ENCODE measurements at places on chromosomes 6 and 20.

DNA sequence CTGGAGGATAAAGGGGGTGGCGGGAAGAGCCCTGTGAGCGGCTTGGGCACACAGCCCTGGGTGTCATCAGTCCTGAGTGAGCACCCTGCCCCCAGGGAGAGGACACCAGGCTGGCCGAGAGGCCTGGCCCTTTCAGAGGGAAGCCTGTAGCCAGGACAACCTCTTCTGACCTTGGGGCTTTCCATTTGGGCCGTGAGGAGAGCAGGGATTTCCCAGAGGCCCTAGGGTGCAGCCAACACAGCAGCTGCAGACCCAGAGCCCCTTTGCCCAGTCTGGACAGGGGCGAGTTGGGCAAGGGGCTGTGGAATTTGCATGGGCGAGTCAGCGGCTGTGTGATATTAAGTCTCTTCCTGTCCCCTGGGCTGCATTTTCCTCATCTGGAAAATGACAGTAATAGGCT, 6.3 kb downstream of the MAP1LC3A start:
- DNase-seq = no peak

DNA sequence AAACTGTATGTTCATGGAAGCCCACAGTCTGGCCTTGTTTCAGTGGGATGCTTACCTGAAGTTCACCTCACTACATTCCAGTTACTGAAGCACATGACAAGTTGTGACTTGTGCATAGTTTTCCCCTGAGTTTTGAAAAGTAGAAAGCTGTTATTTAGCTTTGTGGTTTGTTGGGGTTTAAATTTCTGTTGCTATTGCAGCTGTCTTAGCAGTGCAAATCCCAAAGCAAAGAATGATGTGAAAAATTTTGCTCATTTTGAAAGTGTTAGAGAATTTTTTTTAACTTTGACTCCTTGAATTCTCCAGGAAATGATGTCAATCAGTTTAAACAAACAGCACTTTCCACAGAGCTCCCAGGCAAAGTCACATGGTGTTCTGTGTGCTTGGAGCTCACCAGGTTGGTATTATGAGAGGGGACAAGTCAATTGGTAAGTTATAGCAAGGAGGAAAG, 268.4 kb downstream of the ADGRG6 start:
- DNase-seq = no peak

DNA sequence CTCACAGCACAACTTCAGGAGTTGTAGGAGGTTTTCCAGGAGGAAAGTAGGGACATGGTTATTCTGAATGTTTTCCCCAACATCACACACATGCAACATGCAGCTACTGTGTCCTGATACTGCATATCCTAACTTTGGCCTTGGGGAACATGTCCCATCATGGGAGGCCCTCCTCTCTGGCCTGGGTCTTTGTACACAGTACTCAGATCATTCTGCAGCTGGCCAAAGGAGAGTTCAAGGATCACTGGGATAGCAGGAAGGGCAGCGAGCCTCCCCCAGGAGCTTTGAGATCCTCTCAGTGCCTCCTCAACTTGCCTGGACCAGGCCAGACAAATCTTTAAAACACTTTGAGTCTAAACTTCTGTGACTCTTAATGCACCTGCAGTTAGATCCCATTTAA, 12.9 kb downstream of the CASS4 start:
- no peak for DNase-seq

DNA sequence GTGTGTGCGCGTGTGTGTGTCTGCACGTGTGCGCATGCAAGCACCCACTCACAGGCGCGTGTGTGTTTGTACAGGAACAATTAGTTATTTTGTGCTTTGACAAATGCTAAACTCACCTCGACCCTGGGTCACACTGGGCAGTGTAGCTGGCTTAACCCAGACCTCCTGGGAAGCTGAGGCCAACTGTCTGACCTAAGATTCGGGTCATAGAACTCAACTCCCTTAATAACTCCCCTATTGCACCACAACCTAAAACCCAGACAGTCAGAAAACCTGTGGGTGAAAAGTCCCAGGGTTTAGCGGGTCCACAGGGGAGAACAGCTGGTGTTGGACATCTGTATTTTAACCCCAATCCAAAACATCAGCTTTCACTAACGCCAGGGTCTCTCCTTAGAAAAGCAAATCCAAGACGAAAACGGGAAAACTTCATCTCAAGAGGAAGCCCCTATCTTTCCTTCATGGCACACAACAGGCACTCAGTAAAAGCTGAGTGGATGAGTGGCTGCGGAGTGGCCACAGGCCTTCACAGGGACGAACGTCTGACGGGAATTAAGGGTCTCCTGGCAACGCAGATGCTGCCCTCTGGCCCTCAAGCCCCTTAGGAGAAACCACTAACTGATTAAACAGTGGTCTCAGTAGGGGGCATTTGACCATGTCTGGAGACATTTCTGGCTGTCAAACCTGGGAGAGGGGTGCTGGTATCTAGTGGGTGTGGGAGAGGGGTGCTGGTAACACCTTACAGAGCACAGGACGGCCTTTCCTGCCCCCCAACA, 4.5 kb downstream of the PMEPA1 start:
- DNase-seq = no peak

DNA sequence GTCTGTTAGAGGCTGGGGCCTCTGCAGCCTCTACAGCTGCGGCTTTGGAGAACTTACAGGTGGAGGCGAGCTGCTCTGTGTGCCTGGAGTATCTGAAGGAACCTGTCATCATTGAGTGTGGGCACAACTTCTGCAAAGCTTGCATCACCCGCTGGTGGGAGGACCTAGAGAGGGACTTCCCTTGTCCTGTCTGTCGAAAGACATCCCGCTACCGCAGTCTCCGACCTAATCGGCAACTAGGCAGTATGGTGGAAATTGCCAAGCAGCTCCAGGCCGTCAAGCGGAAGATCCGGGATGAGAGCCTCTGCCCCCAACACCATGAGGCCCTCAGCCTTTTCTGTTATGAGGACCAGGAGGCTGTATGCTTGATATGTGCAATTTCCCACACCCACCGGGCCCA, 2.6 kb downstream of the TRIM39 start:
- no peak for DNase-seq

GRCh38 chr6:54291738-54292137, 16.5 kb upstream of the TINAG start:
- no peak for DNase-seq

DNA sequence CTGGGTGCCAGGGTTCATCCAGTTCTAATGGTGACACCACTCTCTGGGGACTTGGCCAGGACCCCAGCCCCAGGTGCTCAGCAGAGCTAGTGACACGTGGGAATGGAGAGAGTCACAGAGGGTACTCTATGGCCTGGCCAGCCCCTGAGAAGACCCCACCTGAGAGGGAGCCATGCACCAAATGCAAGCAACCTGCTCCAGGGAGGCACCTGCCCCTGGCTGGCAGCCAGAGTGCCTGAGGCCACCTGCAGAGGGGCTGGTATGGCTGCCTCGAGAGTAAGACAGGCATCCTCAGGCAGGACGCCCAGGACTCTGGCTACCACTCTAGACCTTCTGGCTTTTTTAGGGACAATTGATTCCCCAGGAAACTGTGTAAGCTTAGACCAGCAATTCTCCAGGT, 38.6 kb upstream of the CST7 start:
- DNase-seq = no peak

DNA sequence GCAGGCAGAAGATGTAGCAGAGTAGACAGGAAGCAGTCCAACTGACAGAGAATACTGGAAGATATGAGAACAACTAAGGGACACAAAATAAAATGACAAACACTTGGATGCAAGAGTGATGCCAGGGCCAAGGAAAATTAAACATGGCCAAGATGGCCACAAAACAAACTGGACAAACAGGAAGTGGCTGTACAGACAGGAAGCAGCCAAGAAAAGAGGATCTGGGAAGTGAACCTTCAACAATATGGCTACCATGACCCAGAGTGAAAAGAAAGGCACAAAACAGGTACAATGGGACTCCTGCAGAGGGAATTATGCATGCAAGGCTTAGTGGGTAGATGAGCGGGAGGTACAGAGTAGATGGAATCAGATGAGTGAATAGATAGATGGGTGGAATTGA, 29.1 kb downstream of the HLA-DPB1 start:
- no peak for DNase-seq

GRCh38 chr20:35284992-35285805, 627 bp upstream of the EIF6 start:
- no peak for DNase-seq

GRCh38 chr20:50417484-50418235, 92.5 kb upstream of the PTPN1 start:
- no peak for DNase-seq

DNA sequence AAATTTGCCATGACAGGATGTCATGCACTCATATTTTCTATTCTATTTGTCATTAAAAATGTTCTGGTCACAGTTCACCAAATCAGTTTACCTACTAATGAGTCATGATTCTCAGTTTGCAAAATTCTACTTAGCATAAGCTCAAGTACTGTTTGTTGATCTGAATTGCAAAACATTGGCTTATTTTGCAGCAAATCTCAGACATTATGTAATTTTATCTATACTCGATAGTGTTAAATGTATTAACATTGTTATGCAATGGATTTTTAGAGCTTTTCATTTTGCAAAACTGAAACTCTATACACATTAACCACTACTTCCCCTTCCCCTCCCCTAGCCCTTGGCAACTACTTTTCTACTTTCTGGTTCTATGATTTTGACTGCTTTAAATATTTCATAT, 213.8 kb upstream of the ZFP64 start:
- DNase-seq = no peak

DNA sequence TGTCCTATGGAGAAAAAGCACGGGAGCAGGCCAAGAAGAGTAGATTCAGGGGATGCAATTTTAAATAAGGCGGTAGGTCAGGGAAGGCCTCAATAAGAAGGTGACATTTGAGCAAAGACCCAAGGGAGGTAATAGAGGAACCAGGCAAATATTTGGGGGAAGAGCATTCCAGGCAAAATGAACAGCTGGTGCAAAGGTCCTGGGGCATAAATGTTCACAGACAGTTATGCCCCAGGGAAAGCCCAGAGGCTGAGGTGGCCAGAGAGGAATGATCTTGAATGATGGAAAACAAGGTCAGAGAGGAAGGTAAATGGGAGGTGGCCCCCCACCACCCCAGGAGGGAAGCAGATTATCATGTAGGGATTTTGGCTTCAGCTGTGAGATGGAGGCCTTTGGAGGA, 47.4 kb upstream of the SIRPA start:
- DNase-seq = no peak

DNA sequence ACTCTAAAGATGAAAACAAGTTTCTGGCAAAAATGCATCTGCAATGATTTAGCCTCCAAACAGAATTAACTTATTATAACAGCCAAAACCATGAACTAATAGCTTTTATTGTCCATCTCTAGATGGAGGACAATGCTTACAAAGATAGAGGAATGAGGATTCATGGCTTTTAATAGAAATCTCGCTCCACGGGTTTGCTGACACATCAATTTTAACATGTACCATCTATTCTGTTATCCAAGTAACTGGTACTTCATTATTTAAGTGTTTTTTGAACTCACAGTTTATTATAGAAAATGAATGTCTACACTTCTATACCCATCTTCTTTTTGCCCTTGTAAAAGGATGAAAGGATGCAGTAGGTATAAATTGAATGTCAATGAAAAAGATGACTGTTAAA, 10.8 kb downstream of the TMX4 start:
- DNase-seq = no peak

DNA sequence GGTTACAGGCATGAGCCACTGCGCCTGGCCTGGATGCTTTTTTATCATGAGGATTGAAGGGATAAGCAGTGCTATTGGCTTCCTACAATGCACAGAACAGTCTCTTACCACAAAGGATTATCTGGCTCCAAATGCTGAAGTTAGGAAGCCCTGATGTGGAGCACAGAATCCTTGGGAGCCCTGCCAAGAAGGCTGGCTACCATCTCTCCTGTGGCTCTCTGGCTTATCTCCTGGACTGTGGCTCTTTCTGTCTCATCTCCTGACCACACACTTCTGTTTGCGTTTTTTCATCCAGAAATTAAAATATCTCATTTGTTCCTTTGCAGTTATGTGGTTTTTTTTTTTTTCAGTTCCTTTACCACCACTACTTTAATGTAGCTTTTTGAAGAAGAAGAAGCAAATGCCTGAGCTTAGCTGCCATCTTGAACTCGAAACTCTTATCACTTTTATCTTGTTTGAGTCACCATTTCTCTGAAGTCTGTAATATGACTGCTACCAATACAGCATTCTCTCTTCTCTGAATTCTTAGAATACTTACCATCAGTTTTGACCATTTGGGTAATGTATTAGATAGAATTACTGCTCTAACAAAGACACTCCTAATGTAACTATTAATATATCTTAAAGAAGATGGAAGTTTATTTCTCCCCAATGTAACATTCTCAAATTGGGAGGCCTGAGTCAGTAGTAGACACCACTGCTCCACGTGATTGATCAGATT, 1044.7 kb downstream of the KIF16B start:
- DNase-seq = no peak

GRCh38 chr20:32957459-32957858, 46.8 kb downstream of the SUN5 start:
- DNase-seq = no peak

DNA sequence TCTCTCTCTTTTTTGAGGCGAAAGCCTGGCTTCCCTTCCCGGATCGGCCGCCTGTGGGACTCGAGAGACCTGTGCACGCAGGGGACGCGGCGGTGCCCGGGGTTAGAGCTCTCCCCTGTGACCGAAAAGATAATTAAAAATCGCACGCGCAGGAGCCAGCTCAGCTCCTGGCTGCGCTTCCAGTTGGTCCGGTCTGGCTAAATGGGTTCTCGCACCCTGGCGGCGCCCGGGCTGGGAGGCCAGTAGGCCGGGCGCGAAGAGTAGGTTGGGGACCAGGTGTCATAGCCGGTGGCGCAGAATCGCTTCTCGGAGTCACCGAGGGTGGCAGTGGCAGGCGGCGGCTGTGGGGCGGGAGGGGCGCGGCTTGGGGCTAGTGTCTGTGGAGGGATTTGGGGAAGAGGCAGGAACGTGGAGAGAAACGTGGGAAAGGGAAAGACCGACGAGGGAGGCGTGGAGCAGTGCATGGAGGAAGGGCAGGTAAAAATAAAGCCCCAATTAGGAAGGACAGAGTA, 41.9 kb upstream of the SUPT3H start:
- DNase-seq = no peak

DNA sequence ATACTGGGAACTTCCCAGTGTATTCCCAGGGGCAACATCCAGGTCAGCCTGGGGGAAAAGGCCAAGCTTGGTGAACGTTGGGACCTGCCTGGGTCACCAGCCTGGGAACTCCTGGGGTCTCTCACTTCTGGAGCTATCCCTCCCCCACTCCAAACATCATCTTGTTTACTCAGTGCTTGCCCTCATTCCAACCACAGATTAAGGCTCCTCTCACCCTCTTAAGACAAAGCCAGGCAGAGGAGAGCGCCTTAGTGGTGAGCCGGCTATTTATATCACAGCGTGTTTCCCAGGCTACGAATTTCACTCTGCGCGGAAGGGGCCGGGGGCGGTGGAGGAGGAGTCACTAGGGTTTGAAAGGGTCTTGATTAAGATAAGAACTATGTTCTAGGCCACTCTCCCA, 12.1 kb downstream of the PRPH2 start:
- DNase-seq = no peak

Data from stimulated activated CD4-positive, alpha-beta T cell treated with anti-CD3 and anti-CD28 coated beads, Interleukin-15, amount 100 ng/mL, for 1 hour (primary cell).